ENCODE measurements at places on chromosomes 3 and 15. TPM values are rescaled to one million over a fixed set of nuclear protein-coding genes. Genes with fewer than 3 reads are reported as not detected.
A peak's percentile ranks its signal among the peaks of the same experiment; 100 is the strongest.

DNA sequence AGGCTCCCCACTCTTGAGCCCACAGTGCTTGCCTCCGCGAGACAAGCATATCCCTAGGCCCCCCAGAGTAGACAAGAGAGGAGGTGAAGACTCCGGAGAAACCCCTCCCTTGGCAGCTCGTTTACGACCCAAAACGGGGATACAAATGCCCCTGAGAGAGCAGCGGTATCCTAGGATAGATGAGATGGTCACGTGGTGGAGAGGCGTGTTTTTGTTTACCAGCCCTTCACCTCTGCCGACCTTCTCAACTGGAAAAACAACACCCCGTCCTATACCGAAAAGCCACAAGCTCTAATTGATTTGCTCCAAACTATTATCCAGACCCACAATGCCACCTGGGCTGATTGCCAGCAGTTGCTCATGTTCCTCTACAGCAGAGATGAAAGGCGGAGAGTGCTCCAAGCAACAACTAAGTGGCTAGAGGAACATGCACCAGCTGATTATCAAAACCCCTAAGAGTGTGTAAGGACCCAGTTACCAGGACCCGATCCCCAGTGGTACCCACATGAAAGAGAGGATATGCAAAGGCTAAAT lies 99.5 kb upstream of the OSBPL11 start:
- DNase-seq = no peak

- DNase-seq = no peak
Measured at GRCh38 chr3:56919137-56919796, 117.5 kb upstream of the ARHGEF3 start.

- no peak for DNase-seq
Measured at GRCh38 chr15:62112616-62113593, 46.1 kb downstream of the C2CD4A start.

The SOX14 gene
- polyA plus RNA-seq = not detected

GRCh38 chr3:129824926-129825541 lies 68.5 kb downstream of the TMCC1 start:
- peak; percentile 7 for DNase-seq

GRCh38 chr3:131361464-131362421 lies 19.8 kb upstream of the NUDT16 start:
- DNase-seq = peak; percentile 30

DNA sequence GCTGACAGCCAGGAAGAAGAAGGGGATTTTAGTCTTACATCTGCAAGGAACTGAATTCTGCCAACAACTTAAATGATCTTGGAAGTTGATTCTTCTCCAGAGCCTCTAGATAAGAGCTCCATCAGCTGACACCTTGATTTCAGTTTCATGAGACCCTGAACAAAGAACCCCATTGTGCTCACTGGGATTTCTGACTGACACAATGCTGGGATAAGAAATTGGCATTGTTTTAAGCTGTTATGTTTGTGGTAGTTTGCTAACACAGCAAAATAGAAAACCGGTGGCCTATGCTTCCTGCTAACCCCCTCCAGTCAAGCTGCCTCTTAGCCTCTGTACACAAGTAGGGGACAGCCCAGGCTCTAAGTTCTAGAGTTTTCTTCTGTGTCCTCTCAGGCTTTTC lies 36.2 kb downstream of the MASP1 start:
- no peak for DNase-seq

GRCh38 chr3:70298385-70298784 lies 14.1 kb downstream of the MDFIC2 start:
- no peak for DNase-seq

The COLQ gene
- polyA plus RNA-seq = 10.2 TPM

DNA sequence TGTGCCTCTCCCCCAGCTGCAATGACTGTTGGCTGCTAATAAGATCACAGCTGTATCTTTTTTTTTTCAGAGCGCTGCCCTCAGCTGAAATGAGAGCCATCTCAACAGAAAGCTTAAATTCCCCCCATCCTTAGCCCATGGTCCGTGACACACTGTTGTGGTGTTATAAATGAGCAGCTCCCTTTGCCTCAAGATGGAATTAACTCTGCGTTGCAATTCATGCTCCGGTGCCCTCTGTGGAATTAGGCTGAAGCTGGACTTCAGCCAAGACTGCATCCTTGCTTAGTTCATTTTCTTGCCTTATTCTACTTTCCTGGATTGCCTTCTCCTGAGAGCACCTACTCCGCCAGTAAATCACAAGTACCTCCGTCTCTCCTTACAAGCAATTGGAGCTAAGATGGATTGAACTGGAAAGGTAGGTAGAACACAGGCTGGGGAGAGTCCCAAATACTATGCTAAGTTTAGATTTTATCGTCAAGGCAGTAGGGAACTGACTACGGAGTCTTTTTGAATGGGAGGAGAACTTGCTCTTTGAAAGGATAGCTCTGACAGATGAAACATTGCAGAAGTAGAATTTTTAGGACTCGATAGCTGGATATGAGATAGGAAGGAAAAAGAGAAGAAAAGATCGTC lies 39.0 kb upstream of the THRB start:
- peak; percentile 42 for DNase-seq

DNA sequence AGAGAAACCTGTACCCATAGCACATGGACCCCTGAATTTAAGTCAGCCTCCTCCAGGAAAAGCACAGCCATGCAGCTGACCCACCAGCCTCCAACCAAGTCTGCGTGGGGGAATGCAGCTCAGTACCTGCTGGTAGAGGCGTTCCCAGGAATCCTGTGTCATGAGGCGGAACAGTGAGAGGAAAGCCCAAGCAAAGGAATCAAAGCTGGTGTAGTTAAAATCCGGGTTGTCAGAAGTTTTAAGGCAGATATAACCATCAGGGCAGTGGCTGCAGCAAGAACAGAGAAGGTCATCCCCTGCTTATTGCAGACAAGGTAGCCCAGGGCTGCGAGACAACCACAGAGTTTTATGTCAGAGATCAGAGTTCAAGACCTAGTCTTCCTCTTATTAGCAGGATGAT lies 59.1 kb downstream of the SCN10A start:
- DNase-seq = no peak

GRCh38 chr3:124700880-124701684 lies 29.2 kb upstream of the UMPS start:
- DNase-seq = no peak

- no peak for DNase-seq
Measured at GRCh38 chr3:39277893-39278615, 1.8 kb downstream of the CX3CR1 start.

DNA sequence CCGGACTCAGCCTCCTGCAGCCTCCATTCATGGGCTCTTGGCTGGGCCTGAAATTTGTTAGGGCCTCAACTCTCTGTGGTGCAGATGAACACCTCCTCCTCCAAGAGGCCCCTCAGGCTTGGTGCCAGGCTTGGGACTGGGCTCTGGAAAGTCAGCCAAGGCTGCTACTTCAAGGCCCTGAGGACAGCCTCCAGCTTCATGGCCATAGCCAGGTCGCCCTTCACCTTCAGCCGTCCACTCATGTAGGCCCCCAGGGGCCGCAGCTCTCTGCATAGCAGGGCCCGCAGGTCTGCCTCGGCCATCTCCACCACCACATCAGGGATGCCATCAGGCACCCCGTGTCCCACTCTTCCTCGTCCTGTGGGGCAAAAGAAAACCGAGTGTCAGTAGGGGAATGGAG lies 8.3 kb downstream of the STOML1 start:
- DNase-seq = no peak

DNA sequence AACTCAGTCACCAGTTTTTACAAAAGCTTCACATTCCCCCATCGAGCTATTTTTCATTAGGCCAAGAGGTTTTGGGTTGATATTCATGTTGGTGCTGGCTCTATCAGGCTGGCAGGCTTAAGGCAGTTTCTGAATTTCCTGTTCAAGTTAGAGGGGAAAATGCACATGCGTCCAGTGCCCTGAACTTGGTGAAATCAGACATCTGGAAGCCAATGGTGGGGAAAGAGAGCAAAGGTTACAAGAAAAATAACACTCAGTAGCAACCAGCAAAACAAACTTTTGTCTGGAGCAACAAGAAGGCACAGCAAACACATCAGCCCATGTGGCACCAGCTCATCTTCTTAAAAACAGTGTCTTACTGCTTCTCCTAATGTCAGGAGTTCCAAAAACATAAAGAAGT lies 155.6 kb upstream of the TSC22D2 start:
- DNase-seq = no peak

DNA sequence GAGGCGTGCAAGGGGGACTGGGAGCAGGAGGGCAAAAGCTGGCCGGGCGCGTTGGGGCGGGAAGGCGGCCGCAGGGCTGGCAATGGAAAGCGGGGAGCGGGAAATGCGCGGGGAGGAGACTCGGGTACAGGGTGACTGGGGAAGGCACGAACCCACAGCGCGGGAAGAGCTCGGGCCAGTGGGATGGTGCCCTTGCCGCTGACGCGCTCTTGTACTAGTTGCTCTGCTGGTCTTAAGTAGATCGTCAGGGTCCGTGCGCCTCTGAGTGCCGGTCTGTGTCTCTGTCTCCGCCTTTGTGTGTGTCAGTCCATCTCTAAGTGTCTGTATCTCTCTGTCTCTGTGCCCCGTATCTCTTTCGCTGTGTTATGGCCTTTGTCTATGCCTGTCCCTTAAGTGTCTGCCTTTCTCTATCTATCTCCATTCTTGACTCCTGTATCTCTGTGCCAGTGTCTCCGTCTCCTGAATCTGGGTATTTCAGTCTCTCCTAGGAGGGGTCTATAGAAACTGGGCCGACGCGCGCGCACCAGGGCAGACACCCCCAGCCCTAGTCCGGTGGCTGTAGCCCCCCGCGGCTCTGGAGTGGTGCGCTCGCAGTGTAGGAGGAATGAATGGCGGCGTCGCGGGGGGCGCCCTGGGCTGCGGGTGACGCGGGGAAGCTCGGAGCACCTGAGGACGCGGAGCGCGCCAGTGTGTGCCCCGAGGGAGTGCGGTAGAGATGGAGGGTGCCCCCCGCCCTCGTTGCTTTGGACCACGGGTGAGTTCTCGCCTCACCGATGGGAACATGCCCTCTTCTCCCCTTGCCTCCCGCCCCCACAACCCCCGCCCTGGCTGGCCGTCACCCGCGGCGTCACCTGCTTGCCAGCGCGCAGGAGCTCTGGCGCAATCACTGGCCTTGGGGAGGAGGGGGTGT lies 756 bp upstream of the CAMK2N2 start:
- DNase-seq = no peak

The MAN2C1 gene
- 133 TPM for polyA plus RNA-seq

The RABL3 gene
- polyA plus RNA-seq = 35.5 TPM

The CATSPER2 gene
- polyA plus RNA-seq = 5.3 TPM

DNA sequence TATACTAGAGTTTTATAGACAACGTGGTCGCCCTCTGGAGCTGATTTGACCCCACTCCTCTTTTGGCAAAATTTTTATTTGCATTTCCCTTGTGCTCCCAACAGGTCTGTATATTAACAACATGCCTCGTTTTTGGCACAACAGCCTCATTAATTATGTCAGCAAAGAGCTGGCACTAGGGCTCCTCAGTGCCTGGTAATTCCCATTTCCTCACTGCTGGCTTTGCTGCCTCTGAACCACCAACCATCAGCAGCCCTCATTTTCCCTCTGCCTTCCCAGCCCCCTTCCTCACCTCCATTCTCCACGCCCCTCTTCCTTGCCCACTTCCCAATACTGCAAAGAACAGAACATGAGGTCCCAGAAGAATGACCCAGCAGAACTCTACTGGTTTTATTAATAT lies 204.8 kb downstream of the ABHD5 start:
- no peak for DNase-seq

- no peak for DNase-seq
Measured at GRCh38 chr3:109033000-109033660, 79.5 kb upstream of the GUCA1C start.

The HYKK gene
- polyA plus RNA-seq = 7.1 TPM

The DHX30 gene
- polyA plus RNA-seq = 78.7 TPM

The ARRDC4 gene
- polyA plus RNA-seq = 25.9 TPM

The PLCH1 gene
- polyA plus RNA-seq = 10.4 TPM

GRCh38 chr3:63927422-63928280 lies 15.5 kb upstream of the SCAANT1 start:
- DNase-seq = no peak

The MEX3B gene
- polyA plus RNA-seq = 49.7 TPM

- DNase-seq = peak; percentile 86
Measured at GRCh38 chr15:65049418-65049840, 4.2 kb downstream of the SLC51B start.

DNA sequence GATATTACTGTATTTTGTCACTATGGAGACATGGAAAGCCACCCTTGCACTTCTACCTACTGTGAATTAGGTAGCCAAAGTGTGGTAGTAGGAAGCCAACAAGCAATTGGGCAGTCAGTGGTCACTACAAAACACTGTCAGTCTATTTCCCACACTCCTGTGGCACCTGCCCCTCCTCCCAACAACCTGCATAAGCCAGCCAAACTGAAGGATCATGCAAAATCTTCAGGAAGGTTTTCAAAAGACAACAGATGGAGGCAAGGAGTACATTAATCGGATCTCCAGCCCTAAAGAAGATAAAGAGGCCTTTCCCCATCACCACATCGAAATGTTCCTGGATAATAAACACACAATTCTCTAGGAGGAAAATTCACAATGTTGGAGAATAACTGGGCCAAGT lies 11.9 kb downstream of the POMGNT2 start:
- no peak for DNase-seq

The WDR93 gene
- 0.38 TPM for polyA plus RNA-seq

The BUB1B gene
- 30.4 TPM for polyA plus RNA-seq

The DYNLT2B gene
- 34.3 TPM for polyA plus RNA-seq

- no peak for DNase-seq
Measured at GRCh38 chr3:192825657-192826200, 91.9 kb downstream of the MB21D2 start.

GRCh38 chr3:158167737-158168557 lies 58.1 kb downstream of the RSRC1 start:
- no peak for DNase-seq

Data from left renal pelvis (tissue), 4 donors.